Activated CD8-positive, alpha-beta T cell treated with anti-CD3 and anti-CD28 coated beads, Interleukin-2, amount 10 ng/mL, durations not matched to agents 7 days and 5 days (primary cell): ENCODE measurements at places on chromosomes 7 and 10. TPM values are rescaled to one million over a fixed set of nuclear protein-coding genes. Genes with fewer than 3 reads are reported as not detected.

GRCh38 chr7:10429031-10429430, 544.6 kb upstream of the PHF14 start:
- no peak for DNase-seq

GRCh38 chr10:84957427-84957826, 629.0 kb downstream of the CCSER2 start:
- no peak for DNase-seq

GRCh38 chr7:98841179-98841997, 28.4 kb downstream of the TMEM130 start:
- peak; percentile 73 for DNase-seq

GRCh38 chr10:100348389-100348927, 1.4 kb downstream of the SCD start:
- no peak for DNase-seq

- no peak for DNase-seq
These were observed 185.6 kb downstream of the PLXNA4 start for GRCh38 chr7:132390705-132391104.

- no peak for DNase-seq
These were observed 19.8 kb downstream of the ADAMTS14 start for GRCh38 chr10:70692043-70692603.

GRCh38 chr7:128122576-128123290, 91.5 kb upstream of the LRRC4 start:
- no peak for DNase-seq

- no peak for DNase-seq
These were observed 93.6 kb upstream of the CUX1 start for GRCh38 chr7:101723835-101724234.

DNA sequence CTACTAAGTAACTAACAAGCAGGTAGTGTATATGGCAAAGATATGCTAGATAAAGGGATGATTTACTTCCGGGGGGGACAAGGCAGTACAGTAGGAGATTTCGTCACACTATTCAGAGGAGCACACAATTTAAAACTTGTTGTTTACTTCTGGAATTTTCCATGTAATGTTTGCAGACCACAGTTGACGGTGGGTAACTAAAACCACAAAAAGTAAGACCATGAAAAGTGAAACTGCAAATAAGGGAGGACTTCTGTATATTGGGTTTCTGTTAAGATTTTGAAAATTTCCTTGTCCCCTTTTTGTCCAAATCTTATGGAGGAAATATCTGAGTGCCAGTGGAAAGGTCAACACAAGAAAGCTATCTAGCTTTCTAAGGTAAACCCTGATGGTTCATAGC, 170.0 kb downstream of the ELAPOR2 start:
- no peak for DNase-seq

DNA sequence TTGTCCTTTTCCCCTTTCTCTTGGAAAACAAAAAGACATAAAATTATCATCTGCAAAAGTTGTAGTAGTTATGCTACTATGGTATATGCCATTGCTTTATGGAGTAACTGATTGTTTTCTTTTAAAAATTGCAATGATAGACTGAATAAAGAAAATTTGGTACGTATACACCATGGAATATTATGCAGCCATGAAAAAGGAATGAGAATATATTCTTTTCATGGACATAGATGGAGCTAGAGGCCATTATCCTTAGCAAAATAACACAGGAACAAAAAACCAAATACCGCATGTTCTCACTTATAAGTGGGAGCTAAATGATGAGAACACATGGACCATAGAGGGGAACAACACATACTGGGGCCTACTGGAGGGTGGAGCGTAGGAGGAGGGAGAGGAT, 538.8 kb downstream of the PLXDC2 start:
- DNase-seq = no peak

- peak; percentile 60 for DNase-seq
These were observed 25.3 kb downstream of the CCDC6 start for GRCh38 chr10:59880971-59881510.

GRCh38 chr10:131115321-131115720, 196.2 kb downstream of the TCERG1L start:
- DNase-seq = no peak

DNA sequence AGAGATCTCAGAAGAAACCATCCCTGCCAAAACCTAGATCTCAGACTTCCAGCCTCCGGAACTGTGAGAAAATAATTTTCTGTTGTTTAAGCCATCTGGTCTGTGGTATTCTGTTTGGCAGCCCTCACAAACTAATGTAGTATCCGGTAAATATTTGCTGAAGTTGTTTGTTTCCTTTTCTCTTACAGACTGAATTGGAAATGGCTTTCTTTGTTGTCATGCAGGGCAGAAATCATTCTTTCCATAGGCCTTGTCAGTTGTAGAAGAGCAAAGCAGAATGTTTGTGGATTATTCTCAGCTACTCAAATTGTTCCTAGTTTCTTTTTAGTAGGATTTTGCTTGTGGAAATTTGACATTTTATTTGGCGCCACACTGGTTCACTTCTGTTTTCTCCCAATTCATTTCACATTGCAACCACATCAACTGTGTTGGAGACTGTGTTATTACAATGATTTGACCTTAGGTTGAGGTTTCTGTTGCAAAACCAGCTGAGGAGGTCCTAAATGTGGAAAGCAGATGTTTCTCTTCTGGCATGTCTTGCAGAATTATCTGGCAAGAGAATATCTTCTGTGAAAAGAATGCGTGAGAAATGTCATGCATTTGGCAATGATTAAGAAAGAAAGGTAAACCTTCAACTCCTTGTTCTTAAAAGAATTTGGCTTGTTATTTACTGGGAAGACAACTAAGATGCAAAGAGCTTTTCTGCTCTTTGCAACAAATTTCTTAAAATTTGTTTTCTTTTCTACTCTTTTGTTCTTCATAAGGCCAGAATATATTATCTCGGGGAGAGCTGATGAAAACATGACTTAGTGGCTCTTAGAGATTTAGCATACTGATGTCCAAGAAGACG, 25.8 kb downstream of the ACTA2 start:
- DNase-seq = no peak

DNA sequence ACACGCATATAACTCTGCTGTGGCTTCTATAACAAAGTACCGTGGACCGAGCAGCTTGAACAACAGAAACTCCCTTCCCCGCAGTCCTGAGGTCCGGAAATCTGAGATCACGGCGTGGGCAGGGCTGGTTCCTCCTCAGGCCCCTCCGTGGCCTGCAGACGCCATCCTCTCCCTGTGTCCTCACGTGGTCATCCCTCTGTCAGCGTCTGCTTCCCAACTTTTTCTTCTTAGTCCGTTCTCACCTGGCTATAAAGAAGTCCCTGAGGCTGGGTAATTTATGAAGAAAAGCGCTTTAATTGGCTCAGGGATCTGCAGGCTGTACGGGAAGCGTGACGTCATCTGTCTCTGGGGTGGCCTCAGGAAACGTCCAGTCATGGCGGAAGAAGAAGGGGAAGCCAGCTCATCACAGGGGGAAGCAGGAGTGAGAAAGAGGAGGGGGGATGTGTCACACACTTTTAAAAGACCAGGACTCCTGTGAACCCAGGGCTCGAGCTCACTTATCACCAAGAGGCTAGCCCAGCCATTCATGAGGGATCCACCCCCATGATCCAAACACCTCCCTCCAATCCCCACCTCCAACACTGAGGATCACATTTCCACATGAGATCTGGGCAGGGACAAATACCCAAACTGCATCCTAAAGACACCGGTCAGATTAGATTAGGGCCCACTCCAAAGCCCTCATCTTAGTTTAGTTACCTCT, 91.2 kb upstream of the INSIG1 start:
- DNase-seq = peak; percentile 69

GRCh38 chr7:96452146-96452545, 130.2 kb upstream of the SLC25A13 start:
- DNase-seq = no peak

- peak; percentile 29 for DNase-seq
These were observed 32.8 kb upstream of the PHF14 start for GRCh38 chr7:10940704-10941355.

DNA sequence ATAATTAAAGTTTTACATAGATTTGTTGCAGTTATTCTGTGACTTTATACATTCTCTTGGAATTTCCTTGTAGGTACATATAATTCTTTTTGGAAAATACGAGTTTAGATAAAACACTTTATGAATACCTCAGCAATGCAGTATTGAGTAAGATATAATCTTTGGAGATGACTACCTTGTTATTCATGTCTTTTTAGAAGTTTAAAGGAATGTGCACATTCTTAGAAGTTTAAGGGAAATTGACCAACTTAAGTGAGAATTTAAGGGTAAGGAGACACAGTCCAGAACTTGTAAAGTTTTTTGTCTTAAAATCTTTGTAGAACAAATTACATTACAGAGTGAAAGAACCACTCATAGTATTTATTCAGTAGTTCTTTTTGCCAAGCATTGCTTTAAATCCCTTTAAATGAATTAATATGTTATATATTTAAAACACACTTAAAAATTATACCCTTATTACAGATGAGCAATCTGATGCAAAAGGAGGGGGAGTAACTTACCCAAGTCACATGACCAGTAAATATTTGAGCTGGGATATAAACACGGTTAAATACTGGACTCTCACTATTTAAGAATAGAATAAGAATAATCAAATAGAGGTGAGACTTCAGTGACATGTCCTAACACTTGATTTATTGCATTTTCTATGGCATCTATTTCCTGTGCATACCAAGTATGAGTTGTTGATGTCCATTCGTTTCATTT, 139.5 kb upstream of the FERD3L start:
- no peak for DNase-seq

DNA sequence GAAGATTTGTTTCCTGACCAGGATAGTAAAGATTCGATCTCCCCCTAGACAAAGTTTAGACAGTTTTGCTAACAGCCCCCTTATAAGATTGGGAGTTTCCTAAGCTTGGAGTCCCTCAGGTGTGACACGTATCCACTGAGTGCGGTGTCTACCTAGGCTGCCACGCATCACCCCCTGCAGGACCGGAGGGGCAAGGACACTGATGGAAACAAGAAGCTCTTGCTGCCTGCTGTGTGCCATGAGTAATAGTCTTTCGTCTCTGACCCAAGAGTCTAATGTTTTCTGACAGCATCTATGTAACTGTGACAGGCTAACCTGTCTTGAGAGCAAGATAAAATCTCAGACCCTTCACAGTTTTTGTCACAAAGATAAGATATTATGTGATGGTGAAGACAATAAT, 173.5 kb downstream of the SEMA3E start:
- no peak for DNase-seq

GRCh38 chr10:23535381-23535780, 96.5 kb downstream of the OTUD1 start:
- DNase-seq = no peak

- DNase-seq = no peak
These were observed 92.4 kb downstream of the CTTNBP2 start for GRCh38 chr7:117780832-117781231.

DNA sequence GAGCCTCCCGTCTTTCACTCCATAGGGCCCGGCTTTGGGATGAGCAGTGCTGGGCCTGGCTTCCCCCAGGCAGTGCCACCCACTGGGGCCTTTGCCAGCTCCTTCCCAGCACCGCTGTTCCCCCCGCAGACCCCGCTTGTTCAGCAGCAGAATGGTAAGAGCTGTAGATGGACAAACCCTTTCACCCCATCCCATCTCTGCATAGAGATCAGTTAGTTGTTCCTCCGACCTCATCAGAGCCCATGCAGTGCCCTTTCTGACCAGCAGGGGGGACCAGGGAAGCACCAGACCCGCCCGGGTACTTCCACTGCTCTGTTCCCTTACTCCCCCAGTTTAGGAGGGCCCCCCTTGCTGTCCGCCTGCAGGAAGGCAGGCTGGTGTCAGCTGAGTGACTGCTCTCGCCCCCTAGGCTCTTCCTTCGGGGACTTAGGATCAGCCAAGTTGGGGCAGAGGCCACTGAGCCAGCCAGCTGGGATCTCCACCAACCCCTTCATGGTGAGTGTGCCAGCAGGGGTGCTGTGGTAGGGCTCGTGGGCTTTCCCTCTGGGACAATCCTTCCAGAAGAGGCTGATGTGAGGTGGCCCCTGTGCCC, 9.8 kb downstream of the SAP25 start:
- peak; percentile 89 for DNase-seq

DNA sequence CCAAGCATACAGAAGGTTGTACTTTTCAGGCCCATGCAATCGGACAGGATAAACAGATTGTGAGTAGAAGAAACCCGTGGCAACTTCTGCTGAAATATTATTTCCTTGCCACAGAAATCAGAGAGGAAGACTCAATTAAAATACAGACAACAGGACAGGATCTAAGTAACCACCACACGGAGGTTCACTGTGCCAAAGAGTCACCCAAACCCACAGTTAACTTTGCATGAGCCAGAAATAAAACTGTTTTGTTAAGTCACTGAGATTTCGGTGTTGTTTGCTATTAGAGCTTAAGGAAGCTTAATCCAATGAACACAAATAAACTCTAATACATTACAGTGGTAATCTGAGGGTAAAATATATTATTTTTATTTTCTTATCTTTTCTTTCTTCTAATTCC, 14.0 kb downstream of the PNPLA8 start:
- no peak for DNase-seq

DNA sequence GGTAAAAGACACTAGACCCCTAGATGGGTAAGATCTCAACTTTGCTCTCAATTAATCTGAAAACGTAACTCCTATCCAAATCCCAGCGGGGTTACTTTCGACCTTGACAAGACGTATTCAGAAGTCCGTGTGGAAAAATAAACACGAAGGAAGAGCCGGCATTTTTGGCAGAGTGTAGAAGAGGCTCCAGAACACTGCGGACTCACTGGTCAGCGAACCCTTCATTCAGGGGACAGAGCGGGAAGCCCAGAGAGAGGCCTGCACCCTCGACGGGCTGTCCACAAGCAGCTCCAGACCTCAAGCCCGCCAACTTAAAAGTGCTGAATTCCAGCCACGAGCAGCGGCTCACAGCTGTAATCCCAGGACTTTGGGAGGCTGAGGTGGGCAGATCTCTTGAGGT, 54.7 kb downstream of the DPYSL4 start:
- no peak for DNase-seq

- no peak for DNase-seq
These were observed 184.6 kb downstream of the SGMS1 start for GRCh38 chr10:50439187-50439586.

- DNase-seq = peak; percentile 45
These were observed 687 bp downstream of the EPDR1 start for GRCh38 chr7:37920849-37921805.

ENTPD1 gene
- total RNA-seq = 14.9 TPM

SFRP4 gene
- total RNA-seq = not detected

HELLS gene
- 157 TPM for total RNA-seq

GIMAP1 gene
- 20.2 TPM for total RNA-seq

SFTPA1 gene
- not detected for total RNA-seq

ODAD2 gene
- total RNA-seq = not detected

ST8SIA6 gene
- not detected for total RNA-seq

PDE6C gene
- total RNA-seq = not detected

ZNF804B gene
- total RNA-seq = not detected

GBF1 gene
- 39.8 TPM for total RNA-seq

ITPRID1 gene
- total RNA-seq = not detected

PDK4 gene
- not detected for total RNA-seq

EGFR gene
- total RNA-seq = not detected

TMEM236 gene
- total RNA-seq = not detected
